ENCODE measurements at places on chromosomes 11 and 22. TPM values are rescaled to one million over a fixed set of nuclear protein-coding genes. Genes with fewer than 3 reads are reported as not detected.

BACE1-AS gene
- 10.8 TPM for total RNA-seq

ANO1 gene
- total RNA-seq, result 0.51 TPM

GRCh38 chr11:72321381-72321996 lies 77.5 kb upstream of the PHOX2A start:
- DNase-seq, result no peak

DNA sequence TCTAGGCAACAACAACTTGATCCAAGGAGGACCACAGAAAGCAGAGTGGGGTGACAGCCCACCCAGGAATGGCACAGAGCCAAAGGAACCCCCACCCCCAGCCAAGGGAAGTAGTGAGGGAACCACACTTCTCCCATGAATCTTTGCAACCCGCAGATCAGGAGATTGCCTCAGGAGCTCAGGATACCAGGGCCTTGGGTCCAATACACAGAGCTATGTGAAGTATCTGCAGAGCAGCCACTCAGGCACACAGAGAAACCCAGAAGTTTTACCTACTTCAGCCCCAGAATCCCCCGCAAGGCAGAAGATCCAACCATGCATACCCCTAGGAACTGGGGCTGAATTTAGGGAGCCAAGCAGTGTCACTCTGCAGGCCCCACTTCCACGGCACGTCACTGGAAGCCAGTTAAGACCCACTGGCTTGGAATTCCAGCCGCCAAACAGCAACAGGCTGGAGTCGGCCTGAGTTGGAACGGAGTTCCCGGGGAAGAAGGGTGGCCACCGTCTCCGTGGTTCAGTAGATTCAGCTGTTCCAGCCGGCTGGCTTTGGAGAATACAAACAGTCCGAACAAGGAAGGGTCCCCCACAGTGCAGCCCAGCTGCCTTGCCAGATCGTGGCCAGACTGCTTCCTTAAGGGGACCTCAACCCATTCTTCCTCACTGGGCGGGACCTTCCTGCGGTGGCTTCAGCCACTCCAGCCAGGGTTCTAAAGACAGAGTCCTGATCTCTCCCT lies 174.1 kb downstream of the TTC28 start:
- no peak for DNase-seq

- DNase-seq, result no peak
Measured at GRCh38 chr11:35324981-35325380, 94.4 kb downstream of the SLC1A2 start.

Measured in spleen (tissue), 13 donors.